ENCODE measurements at places on chromosomes 7 and 10.
A peak's percentile ranks its signal among the peaks of the same experiment; 100 is the strongest.

GRCh38 chr7:129210256-129210988, 14.4 kb upstream of the AHCYL2 start:
- DNase-seq = peak; percentile 66

GRCh38 chr7:45435131-45435530, 139.0 kb upstream of the ADCY1 start:
- DNase-seq = no peak

DNA sequence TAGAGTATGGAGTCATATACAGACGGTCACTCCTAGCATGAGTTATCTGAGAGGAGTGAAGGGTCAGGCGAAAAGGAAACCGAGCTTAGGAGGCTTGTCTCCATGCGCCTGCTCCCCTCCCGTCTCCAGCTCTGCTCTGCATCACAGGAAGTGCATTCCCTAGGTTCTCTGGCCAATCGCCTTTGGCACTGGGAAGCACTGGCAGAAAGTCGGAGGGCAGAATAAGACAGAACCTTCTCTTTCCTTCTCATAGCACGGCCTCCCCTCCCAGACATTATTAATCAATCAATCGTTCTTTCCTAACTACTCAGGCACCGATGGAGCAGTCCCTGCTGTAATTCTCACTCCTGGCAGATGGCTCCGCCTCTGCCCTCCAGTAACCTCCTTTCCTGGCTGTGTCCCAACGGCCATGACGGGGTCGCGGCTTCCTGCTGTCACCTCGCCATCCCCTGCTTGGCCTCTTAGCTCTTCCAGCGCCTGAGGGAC, 177.1 kb downstream of the FRMD4A start:
- DNase-seq = no peak

- DNase-seq = no peak
Observed at GRCh38 chr10:68666280-68666760, 54.7 kb upstream of the CCAR1 start.

DNA sequence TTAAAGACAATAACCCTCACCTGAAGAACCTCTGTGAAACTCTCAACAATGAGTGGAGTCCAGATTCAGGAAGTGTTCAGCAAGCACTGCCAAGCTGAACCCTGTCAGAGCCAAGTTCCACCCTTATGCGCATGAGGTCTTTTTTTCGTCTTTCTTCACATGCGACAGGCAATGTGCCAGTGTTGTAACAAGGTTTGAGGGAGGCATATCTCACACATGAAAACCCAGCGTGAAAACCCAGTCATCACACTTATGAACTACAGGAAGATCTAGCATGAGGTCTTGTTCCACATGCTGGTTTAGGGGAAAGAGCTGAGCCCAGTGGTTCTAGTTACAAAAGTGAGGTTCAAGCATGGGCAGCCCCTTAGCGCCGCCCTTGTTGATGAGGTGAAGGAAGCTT, 49.7 kb downstream of the RABGEF1 start:
- no peak for DNase-seq

GRCh38 chr10:130226012-130226411, 89.8 kb downstream of the GLRX3 start:
- DNase-seq = no peak

DNA sequence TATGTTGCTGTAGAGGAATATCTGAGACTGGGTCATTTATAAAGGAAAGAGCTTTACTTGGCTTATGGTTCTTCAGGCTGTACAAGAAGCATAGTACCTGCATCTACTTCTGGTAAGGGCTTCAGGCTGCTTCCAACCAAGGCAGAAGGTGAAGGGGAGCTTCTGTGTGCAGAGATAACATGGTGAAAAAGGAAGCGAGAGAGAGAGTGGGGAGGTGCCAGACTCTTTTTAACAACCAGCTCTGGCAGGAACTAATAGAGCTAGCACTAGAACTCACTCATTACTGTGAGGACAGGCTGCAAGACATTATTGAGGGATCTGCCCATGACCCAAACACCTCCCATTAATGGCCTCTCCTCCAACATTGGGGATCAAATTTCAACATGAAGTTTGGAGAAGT, 94.5 kb downstream of the KIF20B start:
- no peak for DNase-seq

DNA sequence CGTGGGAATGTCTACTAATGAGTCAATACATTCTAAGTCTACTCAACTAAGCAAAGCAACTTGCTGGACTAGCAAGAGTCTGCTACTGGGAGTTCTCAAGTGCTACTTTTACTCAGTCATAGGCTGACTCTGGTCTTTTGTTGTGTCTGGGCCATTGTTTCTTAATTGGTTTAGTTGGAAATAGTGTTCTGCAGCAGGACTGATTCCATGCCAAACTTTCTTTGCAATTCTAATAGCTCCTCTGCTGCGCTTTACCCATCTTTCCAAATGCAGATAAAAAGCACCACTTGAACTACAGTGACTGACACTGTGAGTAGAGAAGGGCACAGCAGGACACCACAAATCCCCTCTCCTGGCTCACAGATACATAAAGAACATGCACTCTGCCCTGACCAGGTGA, 125.7 kb downstream of the CD36 start:
- no peak for DNase-seq

- DNase-seq = no peak
Observed at GRCh38 chr10:80436446-80437098, 17.5 kb upstream of the TSPAN14 start.

DNA sequence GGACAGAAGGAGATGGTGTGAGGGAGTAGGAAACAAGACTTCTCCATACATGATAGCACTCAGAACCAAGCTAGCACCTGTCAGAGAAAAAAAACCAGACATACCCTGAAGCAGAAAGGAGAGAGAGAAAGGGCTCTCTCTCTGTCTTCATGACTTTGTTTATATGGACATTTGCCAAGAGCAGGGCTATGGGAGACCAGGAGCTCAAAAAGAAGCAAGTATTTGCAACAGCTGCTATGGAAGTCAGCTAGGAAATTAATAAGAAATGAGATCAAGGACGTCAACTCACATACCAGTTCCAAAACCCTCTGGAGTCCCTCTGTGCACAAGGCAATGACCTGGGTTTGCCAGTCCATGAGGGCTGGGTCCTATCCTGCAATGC, 111.6 kb downstream of the SGMS1 start:
- DNase-seq = no peak

- DNase-seq = no peak
Observed at GRCh38 chr10:47044741-47045140, 133.5 kb downstream of the PTPN20 start.

GRCh38 chr10:76251841-76252671, 820.6 kb downstream of the LRMDA start:
- no peak for DNase-seq

- no peak for DNase-seq
Observed at GRCh38 chr7:144784441-144784840, 51.4 kb downstream of the TPK1 start.

DNA sequence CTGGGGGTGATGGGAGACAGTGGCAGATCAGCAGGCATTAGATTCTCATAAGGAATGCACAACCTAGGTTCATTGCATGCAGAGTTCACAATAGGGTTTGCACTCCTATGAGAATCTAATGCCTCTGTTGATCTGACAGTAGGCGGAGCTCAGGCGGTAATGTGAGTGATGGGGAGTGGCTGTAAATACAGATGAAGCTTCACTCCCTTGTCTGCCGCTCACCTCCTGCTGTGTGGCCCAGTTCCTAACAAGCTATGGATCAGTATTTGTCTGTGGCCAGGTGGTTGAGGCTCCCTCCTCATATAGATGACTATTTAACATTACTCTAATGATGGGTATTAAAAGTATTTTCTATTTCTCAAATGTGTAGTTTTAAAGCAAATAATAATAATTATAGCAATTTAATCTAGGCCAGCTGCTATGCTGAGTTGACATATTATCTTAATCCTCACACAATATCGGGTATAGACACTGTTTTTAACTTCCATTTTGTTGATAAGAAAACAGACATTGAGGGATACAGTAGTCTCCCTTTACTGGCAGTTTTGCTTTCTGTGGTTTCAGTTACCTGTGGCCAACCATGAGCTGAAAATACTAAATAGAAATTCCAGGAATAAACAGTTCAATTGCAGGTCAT, 39.9 kb downstream of the KIF20B start:
- DNase-seq = no peak

DNA sequence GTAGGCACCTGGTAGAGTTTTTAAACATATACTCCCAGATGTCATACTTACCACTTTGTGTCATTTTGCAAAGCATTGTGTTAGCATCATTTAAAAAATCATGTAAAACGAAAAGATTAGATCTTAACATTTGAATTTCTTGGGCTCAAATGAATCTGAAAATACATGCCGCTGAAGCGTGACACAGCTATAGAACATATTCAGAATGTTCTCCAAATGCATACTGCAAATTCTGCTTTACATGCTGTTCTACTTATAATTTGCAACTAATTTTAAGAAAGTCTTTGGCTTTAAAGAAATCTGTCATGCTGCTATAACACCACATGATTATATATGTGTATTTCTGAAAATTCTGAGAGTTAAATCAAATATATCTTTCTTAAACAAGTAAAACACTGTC, 109.2 kb upstream of the CAV2 start:
- DNase-seq = no peak

GRCh38 chr7:134643131-134643530, 3.5 kb upstream of the BPGM start:
- no peak for DNase-seq

DNA sequence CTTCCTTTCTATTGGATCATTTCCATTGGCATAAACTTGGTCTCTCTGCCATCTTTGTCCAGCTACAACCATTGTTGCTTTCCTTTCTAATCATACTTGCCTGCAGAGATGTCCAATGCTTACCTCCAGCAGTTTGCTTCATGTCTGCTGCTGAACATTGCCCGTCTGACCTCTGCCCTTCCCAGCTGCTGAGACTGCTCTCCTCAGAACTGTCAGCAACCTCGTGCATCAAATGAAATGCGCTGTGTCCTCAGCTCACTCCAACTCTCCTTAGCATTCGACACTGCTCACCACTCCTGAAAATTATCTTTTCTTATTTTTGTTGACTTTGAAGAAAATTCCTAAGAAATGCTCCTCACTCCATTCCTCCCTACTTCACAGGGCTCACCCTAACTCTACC, 5.0 kb downstream of the FAM170B start:
- DNase-seq = no peak

GRCh38 chr10:73756183-73756582, 12.0 kb downstream of the SEC24C start:
- DNase-seq = no peak

GRCh38 chr7:81802251-81802650, 32.4 kb upstream of the HGF start:
- no peak for DNase-seq

- no peak for DNase-seq
Observed at GRCh38 chr7:151256410-151257045, 8.0 kb upstream of the SMARCD3 start.

DNA sequence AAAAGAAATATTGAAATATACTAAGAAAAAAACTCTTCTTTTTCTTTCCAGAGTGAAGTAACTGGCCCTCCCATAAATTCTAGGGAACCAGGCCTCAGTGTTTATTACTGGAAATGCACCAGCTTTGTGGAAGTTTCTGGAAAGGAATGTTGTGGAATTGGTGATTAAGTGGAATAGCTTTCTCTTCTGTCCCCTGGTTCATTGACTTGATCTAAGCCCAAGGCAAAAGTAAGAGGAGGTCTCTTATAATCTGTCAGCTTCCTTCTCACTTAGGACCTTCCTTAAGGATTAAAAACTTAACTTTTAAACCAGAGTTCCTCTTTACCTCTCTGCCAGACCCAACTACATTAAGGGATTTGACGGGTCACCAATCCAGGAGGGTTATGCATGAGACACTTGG, 266.2 kb downstream of the SLC25A13 start:
- no peak for DNase-seq

DNA sequence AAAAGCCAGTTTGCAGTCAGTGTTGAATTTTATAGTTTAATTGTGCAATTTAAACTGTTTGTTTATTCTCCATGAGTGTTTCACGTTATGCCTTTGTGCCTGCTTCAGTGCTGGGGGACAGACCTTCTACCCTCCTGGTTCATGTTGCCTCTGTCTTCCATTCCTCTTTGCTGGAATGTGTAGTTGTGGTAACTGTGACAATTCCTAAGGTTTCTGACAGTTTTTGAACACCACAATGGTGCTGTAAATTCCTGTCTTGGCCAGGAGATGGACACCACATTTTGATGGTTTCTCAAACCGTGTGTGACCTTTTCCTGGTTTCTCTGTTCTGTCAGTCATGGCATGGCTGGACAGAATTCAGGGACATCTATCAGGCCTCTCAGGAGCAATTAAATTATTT, 201.7 kb downstream of the BICC1 start:
- no peak for DNase-seq

GRCh38 chr10:88466786-88467185, 116.3 kb downstream of the RNLS start:
- DNase-seq = no peak

DNA sequence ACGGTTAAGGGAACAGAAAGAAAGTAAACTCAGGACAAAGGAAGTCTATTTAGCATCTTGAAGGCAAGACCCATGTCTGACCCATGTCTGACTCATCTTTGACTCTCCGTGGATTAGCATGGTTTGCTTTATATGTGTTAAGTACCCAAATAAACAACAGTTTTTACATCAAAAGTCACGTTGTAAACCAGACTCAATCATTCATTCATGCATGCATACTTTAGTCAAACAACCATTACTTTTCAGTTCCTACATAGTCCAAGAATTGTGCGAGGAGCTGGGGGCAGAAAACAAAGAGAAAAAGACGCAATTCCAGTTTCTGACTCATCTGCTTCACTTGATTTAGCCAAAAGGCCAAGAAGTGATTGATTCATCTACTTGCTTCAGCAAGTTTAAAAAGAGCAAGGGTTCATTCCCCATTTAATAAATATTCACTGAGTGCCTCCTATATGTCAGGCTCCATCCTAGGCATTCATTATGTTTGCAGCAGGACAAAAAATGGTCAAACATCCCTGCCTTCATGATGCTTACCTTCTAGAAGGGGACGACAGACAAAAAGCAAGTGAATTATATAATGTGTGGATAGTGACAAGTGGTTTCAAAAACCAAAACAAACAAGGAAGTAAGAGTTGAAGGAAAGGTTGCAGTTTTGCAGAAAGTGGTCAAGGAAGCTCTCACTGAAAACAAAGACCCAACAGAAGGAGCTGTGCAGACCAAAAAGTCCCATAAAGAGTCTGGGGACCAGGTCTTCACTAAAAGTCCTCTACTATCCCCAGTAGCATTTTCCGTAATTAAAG, 116.2 kb downstream of the FAM107B start:
- DNase-seq = no peak

- no peak for DNase-seq
Observed at GRCh38 chr7:120334475-120334874, 61.5 kb downstream of the KCND2 start.

DNA sequence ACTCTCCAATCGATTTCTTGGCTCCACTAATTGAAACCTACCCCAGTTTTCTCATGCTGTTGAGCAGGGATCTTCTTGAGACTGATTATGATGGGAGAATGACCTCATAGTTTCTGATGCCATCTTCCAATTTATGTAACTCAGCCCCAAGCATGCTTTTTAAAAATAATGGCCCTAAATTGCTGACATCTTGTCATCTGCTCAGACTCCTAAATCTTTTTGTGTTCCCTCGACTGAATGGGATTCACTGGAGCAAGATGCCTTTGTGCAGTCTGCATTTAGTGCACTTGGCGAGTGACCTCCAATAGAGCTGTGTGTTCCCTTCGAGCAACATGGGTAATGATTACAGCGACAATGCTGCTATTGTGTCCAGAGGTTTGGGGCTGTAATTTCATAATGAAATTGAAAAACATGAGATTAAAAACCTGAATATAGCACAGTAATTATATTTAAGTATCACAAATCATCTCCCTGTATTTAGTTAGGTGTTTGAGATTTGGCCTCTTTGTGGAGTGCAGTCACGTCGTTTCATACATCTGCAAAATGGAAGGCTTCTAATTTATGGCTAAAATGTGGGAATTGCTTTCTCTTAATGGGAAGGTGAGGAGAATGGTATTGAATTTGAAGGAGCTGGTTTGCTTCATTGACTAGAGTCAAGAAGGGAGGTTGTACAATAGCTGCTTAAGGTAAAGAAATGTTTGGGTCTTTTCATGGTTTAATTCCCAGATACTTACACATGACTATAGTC, 192.9 kb downstream of the AUTS2 start:
- DNase-seq = no peak
